ENCODE measurements at places on chromosomes 4 and X. TPM values are rescaled to one million over a fixed set of nuclear protein-coding genes. Genes with fewer than 3 reads are reported as not detected.

Gene CENPC
- 34.9 TPM for total RNA-seq

Gene MAGEC2
- total RNA-seq: not detected

- no peak for DNase-seq
Measured at GRCh38 chr4:88008743-88009171, 1.3 kb downstream of the PKD2 start.

Gene CTAG1A
- total RNA-seq: not detected

DNA sequence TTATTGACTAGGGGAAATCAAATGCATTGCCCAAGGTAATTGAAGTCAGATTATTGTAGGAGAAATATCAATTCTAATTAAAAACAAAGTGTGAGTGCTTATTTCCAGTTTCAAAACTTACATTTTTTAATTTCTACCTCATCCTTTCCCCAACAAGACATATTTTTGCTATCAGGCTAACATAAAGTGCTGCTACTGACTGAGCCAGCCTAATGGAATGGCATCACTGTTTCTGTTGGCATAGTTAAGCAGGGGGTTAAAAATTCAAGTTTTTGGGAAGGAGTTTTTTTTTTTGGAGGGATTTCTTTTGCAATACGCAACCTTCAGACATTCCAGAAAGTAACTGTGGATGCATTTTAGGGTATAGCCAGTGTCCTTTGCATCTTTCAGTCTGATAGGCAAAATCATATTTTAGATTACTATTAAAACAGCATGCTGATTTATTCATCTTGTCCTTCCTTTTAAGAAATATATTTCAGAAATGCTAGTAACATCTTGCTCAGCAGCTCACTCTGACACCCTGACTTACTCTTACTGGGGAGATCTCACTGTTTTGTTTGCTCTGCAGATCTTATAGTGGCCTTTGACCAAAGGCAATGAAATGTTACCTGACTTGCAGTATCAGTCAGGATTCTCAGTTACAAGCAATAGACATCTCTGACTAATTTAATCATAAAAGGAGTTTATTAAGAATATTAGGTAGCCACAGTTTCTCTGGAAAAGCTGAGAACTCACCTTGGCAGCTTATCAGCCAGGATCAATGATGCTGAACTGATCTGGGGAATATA is 24.4 kb downstream of the GAB1 start:
- no peak for DNase-seq

Gene TRIM61
- 2.5 TPM for total RNA-seq
